ENCODE measurements at places on chromosomes 3 and 15. TPM values are rescaled to one million over a fixed set of nuclear protein-coding genes. Genes with fewer than 3 reads are reported as not detected.

The ROBO1 gene
- not detected for total RNA-seq

The UCN2 gene
- not detected for total RNA-seq

The SOX2 gene
- total RNA-seq: not detected

The PLSCR2 gene
- total RNA-seq: 0.44 TPM

The RARRES1 gene
- total RNA-seq: not detected

The CPN2 gene
- total RNA-seq: not detected

The TRA2B gene
- total RNA-seq: 212 TPM

The AADAC gene
- not detected for total RNA-seq

The ITIH3 gene
- total RNA-seq: not detected

The CASR gene
- not detected for total RNA-seq

The UPK1B gene
- not detected for total RNA-seq

The GOLGA8J gene
- total RNA-seq: 0.38 TPM

The VILL gene
- 22.2 TPM for total RNA-seq

The SSUH2 gene
- not detected for total RNA-seq
